ENCODE measurements at places on chromosomes 16 and 17.
A peak's percentile ranks its signal among the peaks of the same experiment; 100 is the strongest.

DNA sequence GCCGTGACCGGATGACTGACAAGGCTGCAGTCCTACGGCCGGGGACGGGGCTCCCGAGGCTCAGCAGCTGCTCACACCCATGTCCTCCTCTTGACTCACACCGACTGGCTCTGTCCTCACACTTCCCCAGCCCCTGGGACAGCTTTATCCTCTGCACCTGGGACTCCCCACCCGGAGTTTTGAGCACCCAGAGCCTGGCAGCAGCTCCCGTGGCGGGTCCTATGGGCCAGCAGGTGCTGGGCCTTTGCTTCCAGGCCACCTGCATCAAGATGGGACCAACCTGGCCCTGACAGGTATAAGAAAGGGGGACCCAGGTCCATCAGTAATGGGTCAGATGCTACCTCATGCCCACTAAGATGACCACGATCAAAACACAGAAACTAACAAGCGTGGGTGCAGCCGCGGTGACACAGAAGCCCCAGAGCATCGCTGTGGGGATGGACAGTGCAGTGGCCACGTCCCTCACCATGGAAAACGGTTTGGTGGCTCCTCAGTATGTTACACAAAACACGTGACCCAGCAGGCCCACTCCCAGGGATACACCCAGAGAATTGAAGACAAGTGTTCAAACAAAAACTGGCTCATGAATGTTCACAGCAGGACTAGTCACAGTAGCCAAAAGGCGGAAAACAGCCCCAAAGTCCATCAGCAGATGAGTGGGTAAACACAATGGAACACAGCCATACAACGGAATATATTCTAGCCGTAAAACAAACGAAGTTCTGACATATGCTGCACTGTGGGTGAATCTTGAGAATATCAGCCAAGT, 3.3 kb upstream of the NOTUM start:
- DNase-seq, result no peak

- DNase-seq, result no peak
Observed at GRCh38 chr17:50353600-50354195, 7.8 kb downstream of the XYLT2 start.

- no peak for DNase-seq
Observed at GRCh38 chr16:262121-262745, 13.5 kb downstream of the RGS11 start.

DNA sequence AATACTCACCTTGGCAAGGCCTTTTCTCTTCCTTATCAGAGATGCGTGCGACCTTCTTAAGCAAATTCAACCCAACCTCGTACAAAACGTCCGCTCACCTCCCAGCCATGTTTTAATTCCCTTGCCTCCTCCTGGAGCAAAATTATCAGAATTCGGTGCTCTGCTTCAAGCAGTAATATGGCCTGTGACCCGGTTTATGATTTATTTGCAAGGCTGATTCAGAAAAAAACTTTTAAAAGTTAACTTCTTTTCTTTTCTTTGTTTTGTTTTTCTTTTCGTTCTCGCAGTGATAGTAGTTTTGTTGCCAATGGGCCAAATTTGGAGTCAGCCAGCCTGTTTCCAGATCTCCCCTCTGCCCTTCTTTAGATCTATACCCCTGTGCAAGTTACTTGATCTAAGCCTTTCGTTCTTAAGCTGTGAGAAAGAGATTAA, at the start of gene PHLPP2:
PHLPP2 (minus strand) TSS at position 382 of the 432 bp plus-strand sequence. CDS start 9,906 bp downstream, outside the sequence.
- no peak for DNase-seq

DNA sequence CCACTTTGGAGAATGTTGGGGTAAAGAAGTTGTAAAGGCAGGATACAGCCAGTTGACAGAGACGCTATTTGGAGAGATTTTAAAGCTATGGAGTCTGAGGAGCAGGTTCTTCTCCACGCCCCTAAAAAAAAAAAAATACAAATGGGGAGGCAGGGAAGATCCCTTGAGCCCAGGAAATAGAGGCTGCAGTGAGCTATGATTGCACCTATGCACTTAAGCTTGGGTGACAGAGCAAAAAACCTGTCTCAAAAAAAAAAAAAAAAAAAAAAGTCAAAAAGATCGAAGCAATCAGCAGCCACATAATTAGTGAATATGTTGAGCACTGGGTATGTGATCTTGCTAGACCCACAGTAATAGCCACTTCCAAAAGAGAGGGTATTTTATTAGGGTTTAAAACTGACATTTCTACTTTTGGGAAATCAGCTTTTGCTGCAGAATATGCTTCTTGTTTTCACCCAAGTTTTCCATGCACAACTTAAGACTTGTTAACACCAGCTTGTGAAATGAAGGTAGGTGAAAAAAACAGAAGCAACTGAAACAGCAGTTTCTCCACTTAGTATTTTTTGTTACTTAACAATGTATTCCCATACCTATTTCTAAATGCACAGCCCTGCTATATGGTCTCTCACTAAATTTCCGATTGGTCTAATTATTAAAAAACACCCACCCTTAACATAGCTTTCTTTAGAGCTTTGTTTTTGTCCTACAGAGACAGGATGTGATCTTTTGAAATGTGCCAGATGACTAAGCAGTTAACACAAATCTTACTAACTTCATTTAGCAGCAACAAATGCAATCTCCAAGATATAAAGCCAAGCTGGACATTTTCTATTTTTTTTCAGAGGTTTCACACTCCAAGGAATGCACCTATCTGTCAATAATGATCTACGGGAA, 2.5 kb upstream of the ARL6IP1 start:
- no peak for DNase-seq

DNA sequence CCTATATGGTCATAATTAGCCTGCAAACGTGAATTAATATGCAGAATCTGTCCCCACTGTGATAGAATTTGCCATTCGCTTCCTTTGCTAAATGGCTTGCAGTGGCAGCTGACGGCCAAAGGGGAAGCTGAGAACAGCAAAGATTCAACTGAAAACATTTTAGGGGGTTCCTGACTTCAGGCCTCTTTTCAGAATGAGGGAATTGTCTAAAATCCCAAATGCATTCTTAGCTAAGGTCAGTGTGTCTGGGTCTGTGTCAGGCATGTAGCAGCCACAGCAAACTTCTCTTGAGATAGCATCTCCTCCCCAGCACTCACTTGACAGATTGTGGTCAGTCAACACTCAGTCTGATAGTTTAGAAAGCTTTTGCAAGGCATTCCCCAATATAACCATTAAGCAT, 701.1 kb downstream of the WWOX start:
- no peak for DNase-seq

GRCh38 chr16:57786632-57787518, 15.4 kb downstream of the KIFC3 start:
- no peak for DNase-seq

DNA sequence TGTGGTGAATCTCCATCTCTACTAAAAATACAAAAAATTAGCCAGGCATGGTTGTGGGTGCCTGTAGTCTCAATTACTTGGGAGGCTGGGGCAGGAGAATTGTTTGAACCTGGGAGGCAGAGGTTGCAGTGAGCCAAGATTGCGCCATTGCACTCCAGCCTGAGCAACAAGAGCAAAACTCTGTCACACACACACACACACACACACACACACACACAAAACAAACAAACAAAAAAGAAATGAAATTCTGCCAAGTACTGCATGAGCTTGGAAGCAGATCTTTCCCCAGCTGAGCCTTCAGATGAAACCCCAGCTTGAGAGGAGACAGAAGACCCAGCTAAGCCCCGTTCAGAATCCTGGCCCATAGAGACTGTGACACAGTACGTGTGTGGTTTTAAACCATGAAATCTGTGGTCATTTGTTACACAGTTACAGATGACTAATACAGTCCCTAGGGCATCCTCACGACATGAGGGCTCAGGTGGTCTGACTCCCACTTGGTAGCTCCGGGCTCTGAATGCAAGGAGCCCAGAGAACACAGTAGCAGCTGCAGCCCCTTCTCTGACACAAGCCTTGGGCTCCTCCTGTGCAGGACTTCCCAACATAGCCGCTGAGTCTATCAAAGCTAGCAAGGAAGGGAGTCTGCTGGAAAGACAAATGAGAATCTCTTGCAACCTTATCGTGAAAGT, 132.8 kb downstream of the SEC14L1 start:
- no peak for DNase-seq

- DNase-seq, result no peak
Observed at GRCh38 chr17:78343543-78344201, 16.2 kb downstream of the SOCS3 start.

GRCh38 chr16:86640265-86640843, 62.0 kb downstream of the FOXL1 start:
- no peak for DNase-seq

DNA sequence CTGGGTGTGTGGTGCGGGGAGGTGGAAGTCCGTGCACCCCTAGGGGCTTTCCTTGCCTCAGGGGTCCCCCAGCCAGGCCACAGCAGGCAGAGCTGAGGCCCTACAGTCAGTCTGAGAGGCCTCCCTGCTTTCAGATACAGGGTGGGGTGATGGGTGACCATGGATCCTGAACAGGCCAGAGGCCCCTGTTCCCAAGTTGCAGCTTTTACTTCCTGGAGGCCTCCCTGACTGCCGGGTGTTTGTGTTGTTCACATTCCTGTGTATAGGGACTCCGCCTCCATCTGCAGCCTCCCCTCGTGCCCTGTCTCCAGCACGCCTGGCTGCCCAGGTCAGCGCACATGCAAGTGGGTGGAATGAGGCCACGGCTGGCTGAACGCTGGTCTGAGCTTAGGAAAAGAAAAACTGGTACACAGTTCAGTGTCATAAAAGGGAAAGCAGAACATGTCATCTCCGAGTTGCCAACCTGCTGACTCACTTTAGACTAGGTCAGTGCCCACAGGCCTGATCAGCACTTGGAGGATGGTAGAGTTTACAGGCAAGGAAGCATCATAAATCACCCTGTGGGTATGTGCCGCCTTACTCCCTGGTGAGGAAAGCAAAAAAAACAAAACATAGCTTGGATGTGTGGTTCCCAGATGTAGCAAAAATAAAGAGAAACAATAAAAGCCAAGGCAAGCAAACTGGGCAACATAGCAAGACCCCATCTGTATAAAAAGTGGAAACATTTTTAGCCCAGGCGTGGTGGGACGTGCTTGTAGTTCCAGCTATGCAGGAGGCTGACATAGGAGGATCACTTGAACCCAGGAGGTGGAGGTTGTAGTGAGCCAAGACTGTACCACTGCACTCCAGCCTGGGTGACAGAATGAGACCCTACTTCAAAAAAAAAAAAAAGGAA, 6.2 kb upstream of the SLC7A6 start:
- no peak for DNase-seq

DNA sequence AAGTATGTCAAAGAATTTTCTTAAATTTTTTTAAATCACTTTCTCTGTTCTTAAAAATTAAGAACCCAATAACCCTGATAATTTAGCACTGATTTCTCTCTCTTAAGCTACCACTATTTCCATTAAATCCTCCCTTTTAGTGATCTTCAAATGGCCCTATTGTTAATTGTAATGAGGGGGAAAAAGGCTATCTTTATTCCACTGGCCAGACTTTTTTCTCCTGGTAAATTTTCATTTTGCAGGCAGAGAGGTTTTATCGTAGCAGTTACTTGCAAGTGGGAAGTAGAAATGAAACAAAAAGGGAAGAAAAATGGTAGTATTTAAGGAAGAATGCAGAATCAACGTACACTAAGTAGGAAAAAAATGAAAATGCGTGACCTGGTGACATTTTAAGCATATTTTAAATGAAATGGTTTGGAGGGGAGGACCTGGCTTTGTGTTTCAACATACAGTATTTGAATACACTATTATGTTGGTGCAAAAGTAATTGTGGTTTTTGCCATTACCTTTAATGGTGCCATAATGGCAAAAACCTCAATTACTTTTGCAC, 224.9 kb downstream of the TANC2 start:
- DNase-seq, result no peak

- no peak for DNase-seq
Observed at GRCh38 chr16:78648517-78648916, 549.1 kb downstream of the WWOX start.

GRCh38 chr17:60392845-60393702, 1.1 kb upstream of the USP32 start:
- DNase-seq, result peak; percentile 53

DNA sequence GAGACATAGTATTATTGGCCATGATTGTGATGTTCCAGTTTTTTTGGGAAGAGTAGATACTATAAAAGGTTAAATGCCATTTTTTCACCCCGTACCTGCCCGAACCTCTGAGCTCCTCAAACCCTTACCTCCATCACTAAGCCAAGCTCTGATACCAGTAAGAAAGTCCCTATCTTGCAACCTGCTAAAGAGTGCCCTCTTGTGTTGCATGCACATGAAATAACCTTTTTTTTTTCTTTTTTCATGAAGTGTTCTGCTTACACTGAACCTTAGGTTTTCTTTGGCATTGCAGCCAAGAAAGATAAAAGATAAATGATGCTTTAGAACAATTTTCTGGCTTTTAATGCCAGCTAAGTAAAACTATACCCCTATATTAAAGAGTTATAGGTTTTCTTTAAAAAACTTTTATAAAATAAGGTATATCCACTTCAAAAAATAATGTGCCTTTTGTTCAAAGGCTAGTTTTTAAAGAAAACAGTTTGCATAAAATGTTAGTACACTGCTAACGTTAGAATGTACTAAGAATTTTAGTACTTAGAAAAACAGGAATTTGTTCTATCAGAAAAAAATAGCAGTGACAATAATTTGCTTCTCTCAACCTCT, 295.3 kb upstream of the PMFBP1 start:
- DNase-seq, result peak; percentile 3

DNA sequence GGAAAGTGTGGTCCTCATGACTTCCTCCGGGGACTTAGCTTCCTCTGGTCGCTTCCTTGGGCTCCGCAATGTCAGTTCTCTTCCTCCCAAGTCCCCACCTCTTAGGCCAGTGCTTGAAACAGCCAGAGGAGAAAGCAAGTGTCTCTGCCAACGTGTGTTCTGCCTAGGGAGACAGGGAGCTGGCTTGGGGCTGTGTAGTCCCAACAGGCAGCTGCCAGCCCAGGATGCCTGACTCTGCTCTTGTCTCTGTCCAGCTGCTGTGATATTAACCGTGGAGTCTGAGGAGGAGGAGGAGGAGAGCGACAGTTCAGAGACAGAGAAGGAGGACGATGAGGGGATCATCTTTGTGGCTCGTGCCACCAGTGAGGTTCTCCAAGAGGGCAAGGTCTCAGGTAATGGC, 13.5 kb upstream of the PLEKHG4 start:
- DNase-seq, result no peak

DNA sequence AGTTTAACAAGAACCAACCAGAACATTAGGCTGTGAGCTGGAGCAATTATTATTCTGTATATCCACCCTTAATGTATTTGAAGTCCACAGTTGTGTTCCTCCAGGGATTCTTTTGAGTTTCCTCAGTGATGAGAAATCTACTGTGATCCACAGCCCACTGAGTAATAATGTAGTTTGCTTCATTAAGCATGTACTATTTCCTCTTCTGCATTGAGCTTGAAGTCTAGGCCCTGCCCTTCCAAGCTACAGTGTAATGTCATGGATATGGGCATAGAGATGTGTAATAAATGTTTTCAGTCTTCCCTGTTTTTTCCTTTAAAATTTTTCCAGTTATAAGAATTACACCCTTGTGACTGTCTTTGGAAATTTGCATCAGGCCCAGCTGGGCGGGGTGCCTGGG, 36.4 kb upstream of the SLC12A3 start:
- no peak for DNase-seq

DNA sequence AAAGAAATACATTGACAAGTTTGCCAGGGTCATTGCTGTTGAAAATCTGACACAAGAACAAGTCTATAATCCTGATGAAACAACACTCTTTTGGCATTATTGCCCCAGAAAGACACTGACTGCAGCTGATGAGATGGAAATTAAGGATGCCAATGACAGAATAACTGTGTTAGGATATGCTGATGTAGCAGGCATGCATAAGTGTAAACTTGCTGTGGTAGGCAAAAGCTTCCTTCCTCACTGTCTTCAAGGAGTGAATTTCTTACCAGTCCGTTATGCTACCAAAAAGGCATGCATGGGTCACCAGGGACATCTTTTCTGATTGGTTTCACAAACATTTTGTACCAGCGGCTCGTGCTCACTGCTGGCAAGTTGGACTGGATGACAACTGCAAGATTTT, 10.5 kb downstream of the GDPD1 start:
- no peak for DNase-seq

- DNase-seq, result no peak
Observed at GRCh38 chr16:3494386-3494973, 809 bp downstream of the C16orf90 start.
